CD4-positive, alpha-beta T cell treated with Interleukin-17A for 4 hours (primary cell): ENCODE measurements at places on chromosomes 3 and 15.

DNA sequence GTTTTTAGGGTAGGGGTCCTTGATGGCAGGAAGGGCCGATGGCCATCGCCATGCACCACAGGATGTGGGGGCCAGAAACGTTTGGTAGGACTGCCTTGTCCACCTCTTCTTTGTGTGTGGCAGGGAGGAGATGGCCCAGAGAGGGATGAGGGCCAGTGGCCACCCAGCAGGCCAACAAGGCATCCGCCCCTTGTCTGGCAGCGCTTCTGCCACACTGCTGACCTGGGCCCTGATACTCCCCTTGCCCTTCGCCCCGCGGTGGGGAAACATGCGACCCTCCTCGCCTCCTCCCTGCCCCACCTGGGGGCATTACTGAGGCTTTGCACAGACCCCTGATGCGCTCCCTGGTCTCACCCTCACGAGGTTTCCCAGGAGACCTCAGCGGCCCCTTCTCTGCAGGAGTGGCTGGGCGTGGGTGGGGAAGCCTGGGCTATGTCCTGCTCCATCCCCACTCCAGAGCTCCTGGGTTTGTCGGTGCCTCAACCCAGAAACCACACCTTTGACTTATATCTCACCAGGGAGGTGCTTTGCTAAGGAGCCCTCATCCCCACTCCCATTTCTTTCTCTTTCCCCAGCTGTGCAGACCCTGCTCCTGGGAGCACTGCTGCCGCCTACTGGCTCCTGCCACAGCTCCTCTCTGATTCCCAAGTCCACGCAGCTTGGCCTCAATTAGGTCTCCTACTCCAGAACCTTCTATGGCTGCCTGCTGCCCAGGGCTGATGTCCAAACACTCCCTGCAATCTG lies 38.7 kb downstream of the FEM1B start:
- DNase-seq, result no peak

- DNase-seq, result no peak
Observed at GRCh38 chr15:71547011-71547410, 263.3 kb upstream of the NR2E3 start.

DNA sequence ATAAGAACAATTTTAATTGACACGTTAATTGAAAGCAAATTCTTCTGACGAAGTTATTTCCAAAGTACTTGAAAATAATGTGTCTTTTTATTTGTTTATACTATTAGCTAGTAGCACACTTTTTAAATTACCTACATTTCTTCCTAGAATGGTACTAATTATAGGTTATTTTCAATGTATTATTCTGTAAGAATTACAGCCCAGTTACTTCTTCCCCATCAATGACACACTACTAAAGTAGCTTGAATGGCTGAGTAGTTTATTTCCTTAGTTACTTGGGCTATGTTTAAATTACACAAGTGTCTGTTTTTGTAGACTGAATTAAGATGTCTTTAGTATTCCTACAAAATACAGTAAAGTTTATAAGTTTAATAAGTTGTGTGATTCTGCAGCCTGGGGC lies 217.6 kb upstream of the IL12A start:
- DNase-seq, result no peak

DNA sequence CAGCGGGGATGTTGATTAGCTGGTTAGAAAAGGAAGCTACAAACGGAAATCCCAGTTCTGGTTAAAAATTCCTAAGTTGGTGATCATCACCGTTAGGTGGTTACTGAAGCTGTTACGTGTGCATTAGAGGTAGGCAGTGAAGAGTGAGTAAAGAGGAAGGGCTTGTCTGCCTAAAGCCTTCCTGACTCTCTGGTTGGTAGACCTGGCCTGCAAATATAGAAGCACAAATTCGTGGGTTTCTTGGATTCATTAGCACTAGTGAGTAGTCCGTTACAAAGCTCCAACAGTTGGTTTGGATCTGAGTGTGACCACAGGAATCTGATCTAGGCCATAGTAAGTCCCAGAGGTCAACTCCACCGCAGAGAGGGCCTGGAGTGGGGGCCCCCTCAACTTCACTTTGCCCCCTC lies 174.0 kb upstream of the TP63 start:
- no peak for DNase-seq

GRCh38 chr3:882533-882932 lies 210.3 kb upstream of the CNTN6 start:
- no peak for DNase-seq

- DNase-seq, result no peak
Observed at GRCh38 chr3:45724911-45725310, 35.7 kb downstream of the SACM1L start.

DNA sequence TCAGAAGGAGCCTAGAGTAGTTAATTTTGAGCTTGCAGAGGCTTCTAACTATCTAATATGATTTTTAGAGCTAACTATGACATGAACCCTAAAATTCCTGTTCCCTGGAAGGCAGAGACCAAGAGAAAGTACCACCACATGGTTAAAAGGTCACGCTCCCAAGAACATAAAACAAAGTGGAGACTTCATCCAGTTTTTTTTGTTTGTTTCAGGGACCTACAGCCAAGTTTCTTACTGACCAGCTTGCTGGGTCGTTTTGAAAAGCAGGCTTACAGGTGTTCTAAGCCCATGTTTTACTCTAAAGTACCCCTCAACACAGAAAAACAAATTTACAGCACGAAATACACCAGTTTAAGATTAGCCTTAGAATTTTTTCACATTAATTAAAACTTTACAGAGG lies 39.6 kb upstream of the SKIL start:
- no peak for DNase-seq

- no peak for DNase-seq
Observed at GRCh38 chr3:194585880-194586281, 47.3 kb downstream of the TMEM44 start.
